IPS DF 19.7 (cell line): ENCODE measurements at places on chromosomes 12 and 14.

DNA sequence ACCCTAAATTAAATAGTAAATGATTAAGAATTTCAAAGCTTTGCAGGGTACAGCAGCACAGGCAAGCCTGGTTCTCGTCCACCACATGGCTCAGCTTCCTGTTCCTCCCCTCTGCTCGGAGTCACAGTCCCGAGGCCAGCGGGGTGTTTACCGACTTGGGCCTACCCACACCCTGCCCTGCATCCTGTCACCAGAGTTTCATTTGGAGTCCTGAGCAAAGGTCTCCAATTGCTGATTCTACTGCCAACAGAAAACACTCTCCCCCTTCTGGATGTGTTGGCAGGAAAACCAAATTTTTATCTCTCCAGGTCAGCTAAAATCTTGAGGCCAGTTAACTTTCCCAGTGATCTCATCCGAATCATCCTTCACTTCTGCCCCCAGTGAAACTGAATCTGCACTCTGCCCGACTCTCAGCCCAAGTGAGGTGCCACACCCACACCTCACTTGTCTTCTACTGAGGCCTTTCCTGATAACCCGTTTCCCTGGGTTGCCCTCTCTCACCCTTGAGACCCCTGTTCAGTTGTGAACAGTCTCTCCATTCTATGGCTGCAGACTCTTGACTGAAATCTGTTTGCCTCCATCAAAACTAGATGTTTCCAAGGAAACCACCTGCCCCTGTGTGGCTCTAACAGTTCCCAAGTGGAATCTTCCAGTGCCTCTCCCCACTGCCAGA, 71.2 kb downstream of the VCPKMT start:
- no peak for DNase-seq

DNA sequence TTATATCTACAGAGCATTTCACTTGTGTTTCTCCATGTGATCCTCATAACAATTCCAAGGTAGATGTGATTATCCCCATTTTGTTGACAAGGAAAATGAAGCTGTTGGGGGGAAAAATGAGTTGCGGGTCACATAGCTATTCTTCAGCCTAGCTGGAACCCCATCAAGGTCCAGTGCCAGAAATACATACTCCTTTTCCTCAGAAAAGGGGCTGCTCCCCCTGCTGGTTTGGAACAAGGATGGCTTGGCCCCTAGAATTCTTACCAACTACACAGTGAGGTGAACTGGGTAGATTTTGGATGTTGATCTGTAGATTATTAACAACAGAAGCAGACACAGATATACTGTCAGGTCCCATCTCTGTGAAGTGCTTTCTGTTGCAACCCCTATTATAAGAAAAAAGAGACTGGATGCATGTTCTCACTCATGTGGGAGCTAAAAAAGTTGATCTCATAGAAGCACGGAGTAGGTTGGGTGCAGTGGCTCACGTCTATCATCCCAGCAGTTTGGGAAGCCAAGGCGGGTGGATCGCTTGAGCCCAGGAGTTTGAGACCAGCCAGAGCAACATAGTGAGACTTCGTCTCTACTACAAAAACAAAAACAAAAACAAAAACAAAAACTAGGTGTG, 8.9 kb downstream of the IKZF4 start:
- no peak for DNase-seq

DNA sequence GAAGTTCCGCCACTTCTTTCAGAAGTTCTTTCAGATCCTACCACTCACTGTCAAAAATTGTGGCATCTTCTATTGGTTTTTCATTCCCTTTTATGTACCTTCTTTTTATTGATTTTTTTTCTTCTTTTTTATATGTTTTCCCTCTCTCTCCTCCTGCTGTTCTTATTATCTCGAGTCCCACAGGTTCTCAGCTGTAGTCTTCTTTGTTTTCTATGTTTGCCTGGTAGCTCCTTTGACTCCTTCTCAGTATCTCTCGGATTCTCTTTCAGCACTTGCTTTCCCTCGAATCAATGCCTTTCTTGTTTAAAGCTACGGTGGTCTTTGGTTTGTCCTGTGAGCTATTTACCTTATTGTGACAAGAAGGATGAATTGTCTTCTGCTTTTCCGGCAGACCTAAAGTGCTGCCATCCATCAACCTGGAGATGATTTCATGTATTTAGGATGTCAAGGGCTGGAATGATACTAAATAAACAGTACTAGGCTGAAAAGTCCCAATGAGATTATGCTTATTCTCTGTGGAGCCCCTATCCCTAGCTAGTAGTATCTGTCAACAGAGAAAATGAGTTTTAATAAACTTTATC, 541.7 kb downstream of the NOVA1 start:
- DNase-seq, result no peak

DNA sequence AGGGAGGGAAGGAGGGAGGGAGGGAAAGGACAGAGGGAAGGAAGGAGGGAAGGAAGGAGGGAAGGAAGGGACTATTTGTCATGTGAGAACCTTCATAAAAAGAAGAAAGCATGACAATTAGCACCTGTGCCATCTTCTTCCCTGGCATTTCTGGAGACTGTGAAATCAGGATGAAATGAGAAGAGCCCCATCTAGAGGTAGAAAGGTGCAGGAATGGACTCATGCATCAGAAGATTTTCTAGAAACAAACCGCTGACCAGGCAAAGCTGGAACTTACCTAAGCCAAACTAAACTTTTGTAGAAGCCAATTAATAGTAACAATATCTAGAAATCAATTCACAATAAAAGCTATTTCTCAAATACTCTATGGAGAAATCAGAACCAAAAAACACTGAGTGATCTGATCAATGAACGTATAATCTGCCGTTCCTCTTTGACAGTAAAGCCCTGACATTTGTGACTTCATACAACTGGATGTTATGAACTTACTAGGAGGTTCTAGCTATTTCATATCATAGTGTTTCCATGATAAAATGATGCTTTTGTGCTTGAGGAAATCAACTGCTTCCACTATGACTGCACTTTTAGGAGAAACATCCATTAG, 24.4 kb upstream of the CRACR2A start:
- DNase-seq, result no peak

DNA sequence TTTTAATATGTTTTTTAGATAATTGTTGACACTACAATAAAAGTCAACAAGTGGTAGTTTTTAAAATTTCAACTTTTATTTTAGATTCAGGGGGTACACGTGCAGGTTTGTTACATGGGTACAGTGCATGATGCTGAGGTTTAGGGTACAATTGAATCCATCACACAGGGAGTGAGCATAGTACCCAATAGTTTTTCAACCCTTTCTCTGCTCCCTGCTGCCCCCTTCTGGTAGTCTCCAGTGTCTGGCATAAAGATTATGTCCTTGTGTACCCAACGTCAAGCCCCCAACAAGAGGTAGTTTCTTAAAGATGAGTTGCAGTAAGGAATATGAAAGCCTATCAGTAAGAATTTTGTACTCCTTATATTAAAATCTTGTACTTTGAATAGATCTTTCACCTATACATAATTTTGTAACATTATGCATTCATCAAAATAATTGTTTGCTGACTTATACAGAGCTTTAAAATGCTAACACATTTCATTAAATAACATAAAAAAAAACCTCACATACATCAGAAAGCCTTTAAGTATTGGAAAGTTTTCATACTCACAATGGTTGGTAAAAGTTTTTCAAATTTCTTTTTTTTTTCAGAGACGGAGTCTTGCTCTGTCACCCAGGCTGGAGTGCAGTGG, 5.4 kb upstream of the RALGAPA1 start:
- no peak for DNase-seq

DNA sequence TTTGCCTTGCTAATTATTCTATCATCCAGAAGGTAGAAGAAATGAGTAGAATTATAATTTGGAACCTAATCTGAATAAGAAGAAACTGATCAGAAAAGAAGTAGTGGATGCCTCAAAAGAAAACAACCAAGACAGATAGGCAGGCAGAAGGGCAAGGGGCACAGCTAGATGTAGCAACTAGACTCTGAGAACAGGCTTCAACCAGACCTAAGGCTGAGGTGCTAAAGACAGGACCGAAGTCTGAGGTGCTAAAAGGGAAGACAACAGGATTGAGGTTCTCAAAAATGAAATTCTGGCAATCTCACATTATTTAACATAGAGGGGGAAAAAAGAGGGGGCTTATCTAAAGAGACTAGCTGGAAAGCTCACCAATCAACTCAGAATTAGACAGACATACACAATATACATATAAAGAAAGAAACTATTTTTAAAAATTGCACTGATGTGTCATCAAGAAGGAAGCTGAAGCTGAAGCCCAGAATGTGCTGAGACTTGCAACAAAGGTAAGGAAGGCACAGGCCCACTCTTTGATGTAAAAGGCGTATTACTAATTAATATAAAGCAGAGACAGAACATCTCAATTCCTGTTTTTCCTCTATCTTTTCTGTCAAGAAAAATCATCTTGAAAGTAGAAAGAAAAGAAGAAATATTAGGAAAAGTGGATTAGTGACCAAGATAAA, 43.8 kb upstream of the CSRNP2 start:
- no peak for DNase-seq

DNA sequence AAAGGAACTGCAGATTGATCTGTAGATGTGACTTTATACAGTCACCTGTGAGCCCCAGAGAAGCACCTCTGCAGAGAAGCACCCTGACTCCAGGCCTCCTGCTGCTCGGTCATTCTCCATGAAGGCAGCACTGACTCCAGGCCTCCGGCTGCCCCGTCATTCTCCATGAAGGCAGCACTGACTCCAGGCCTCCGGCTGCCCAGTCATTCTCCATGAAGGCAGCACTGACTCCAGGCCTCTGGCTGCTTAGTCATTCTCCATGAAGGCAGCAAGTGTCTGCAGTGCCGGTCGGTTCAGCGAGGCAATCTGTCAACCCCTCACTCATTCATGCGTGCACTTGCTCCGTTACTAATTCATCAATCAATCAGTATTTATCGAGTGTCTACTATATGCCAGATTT, 160.3 kb downstream of the PIWIL1 start:
- DNase-seq, result no peak

DNA sequence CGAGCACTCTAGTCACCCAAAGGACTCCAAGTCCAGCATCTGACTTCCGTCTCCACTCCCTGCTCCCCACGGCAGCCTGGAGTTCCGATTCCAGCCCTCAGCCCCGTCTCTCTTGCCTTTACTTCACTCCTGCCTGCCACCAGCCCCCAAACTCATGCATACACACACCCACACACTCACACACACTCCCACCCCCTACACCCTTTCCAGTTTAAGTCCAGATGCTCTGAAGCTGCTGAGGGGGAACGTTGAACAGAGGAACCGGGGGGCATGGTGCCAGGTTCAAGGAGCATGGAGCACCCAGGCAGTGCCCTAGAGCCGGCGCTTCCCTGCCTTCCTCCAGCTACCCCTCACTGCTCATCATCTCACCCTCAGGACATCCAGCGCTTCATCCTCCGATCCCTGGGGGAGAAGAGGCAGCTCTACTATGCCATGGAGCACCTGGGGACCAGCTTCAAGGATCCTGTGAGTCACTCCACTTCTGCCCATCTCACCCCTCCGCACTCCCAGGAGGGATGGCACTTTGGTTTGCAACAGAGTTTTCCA, 3.3 kb downstream of the P3H3 start:
- DNase-seq, result no peak

DNA sequence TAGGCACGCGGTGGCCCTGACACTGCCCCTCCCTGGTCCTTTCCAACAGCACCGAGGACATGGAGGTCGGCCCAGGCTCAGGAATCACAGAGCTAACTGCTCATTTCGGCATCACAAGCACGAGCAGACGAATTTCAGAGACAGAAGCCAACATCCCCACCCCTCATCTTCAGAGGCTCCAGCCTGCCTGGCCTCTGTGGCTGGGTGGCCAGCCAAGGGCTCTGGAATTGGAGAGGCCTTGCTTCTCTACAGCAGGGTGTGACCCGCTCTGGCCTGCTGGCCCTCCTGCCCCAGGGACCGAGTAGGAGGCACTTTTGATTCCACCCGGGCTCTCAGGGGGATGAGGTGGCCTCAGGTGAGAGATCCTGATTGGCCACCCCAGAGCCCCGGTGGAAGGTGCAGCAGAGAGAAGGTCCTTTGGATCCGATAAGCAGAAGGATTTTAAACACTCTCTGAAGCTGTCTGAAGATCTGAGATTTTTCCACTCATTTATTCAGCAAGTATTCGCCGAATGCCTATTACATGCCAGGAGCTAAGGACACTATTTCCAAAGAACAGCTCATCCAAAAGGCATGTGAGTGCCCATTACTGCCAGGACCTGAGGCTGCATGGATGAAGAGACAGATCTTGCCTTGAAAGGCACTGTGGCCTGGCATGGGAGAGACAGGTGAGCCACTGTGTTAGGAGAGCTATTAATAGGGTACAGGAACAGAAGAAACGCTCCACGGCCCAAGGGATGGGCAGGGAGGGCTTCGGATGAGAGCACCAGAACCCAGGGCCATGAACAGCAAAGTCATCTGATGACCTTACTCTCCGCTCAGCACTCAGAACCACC, 10.2 kb downstream of the BAG5 start:
- no peak for DNase-seq

GRCh38 chr12:57149245-57149900, 2.0 kb upstream of the LRP1-AS start:
- DNase-seq, result no peak

- DNase-seq, result no peak
These were observed 230.5 kb downstream of the AKAP6 start for GRCh38 chr14:32559590-32559989.

DNA sequence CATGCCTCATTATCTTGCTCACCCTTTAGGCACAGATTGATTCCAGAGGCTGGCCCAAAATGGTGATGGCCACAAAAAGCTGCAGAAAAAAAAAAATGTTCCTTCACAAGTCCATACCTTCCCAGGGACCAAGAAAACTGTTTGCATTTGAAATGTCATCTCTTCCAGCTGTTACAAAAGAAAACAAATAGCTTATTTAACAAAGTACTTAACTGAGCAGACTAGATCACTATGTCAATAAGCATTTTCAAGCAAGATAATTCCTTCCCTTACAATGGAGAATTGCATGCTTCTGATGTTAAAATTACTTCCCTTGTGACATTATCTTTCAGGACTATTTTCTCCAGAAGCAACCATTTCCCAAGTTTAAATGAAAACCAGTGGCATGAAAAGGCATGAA, 377.9 kb upstream of the KITLG start:
- DNase-seq, result peak; percentile 61

- no peak for DNase-seq
These were observed 130.0 kb downstream of the DPF3 start for GRCh38 chr14:72763892-72764291.

GRCh38 chr12:71152851-71153250, 4.9 kb downstream of the TSPAN8 start:
- DNase-seq, result no peak

DNA sequence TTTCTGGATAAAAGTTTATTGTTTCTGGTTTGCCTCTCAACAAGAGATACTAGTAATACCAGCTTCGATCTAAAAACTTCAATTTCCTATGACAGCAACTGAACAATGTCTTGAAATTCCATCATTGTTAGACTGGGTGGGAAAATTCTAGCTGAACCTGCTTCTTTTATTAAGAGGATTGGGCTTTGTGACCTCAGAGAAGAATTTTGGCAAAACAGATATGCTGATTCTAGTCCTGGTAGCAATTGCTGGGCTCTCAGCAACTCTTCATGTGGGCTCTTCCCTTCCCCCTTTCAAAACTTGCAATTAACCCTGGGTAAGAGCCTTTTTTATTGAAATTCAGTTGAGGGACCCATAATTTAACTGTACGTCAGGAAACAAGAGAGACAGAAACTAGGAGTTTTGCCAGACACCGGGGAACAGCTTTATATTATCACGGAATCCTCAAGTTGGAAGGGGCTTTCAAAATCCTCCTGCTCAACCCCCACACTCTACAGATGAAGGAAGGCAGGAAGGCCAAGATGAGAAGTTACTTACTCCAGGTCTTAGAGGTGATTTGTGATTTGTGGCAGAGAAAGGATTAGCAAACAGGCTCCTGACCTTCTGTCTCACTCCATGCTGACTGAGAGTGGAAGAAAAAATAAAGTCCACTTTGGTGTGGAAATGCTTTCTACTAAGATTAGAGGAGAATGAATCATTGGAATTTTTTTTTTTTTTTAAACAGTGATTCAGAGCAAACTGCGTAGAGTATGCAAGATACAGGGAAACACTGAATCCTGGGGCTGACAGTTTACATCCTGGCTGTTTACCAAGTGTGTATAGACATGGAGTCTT, 239.0 kb upstream of the ATP2B1 start:
- no peak for DNase-seq
